ENCODE measurements at places on chromosomes 3 and 15.

DNA sequence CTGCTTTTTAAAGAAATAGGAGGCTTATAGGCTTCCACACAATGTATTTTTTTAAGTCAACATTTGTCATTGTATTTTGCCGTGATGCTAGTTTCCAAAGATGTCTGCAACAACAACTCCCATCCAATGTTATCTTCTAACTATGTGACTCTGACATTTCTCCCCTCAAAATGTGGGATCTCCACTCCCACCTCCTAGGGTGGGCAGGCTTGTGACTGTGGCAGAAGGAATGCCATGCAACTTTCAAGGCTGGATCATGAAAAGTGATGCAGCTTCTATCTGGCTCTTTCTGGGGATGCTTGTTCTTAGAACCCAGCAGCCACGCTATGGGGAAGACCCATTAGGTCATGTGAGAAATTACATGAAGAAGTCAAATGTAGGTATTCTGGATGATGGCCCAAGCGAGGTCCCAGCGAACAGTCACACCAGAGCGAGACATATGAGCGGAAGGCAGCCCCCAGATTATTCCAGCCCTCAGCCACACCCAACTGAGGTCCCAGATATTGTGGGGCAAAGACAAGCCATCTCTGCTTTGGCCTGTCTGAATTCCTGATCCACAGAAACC is 124.3 kb downstream of the BDH1 start:
- no peak for DNase-seq

GRCh38 chr3:192991356-192991755 is 73.7 kb upstream of the MB21D2 start:
- no peak for DNase-seq

DNA sequence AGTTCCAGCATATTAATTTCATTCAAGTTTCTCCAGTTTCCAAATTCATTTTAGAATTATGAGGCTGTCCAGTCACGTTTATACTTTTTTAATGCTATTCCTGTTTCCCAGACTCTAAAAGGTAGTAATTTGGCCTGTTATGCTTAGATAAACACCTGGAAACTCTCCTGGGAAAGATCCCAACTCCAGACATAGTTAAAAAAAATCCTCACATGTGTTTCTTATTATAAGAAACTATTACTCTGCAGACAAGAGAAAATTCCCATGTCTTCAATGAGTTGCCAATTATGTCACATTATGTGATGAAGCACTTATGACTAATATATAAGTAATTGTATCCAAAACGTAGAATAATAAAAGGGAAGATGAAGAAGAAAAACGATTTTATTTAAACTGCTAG is 137.1 kb upstream of the TMC3 start:
- no peak for DNase-seq

DNA sequence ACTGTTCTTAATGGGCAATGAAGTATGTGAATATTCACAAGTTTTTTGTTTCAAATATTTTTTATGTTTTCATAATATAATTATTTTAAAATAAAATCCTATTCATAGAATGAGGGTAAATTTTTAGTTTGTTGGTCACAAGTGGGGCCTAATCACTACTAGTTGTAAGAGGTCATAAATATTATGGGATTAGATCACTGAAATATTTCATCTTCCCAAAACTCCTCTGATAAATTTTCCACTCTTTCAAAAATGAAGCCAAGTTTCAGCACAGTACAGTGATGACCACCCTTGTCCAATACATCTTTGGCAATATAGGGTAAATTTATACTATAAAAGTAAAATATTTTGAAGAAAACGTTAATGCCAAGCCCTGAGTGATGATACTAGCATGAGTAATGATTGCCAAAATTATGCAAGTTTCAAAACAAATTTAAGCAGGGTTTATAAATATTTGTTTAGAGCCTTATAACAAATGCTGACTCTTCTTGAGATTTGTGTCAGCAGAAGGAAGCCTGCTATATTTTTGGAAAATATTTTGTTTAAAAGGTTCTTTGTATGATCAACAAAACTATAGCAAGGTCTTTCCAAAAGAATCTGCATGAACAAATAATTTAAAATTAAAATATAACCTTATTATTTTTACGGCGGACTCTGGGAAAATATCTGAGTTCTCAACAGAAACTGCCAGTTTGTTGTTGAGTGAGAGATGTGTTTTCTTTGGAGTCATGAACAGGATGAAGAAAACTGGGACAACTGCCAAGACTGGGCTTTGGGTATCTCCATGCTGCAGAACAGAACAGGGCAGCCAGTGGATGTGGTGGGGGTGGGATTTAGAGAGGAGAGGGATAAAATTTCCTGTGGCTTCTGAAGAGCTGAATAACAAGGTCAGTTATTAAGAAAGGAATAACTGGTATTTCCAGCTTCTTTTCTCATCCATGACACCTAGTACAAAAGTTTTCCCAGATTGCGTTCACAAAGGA is 17.9 kb upstream of the TM4SF1 start:
- DNase-seq: no peak

DNA sequence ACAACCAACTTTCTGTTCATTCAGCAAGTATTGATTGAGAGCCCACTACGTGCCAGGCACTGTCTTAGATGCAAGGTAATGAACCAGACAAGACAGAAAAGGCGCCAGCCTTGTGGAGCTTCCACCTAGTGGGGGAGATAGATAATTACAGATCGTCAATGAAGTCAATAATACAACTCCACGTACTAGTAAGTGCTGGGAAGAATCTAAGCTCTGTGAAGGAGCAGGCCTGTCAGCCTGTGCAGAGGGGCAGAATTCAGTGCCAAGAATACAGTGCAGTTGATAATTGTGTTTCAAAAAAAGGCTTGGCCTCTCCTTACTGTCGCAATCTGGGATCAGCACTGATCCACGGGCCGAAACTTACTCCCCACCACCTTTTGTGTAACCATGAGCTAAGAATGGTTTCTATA is 186.3 kb downstream of the FEZF2 start:
- no peak for DNase-seq

- DNase-seq: no peak
Observed at GRCh38 chr15:93174836-93175235, 85.8 kb upstream of the RGMA start.

DNA sequence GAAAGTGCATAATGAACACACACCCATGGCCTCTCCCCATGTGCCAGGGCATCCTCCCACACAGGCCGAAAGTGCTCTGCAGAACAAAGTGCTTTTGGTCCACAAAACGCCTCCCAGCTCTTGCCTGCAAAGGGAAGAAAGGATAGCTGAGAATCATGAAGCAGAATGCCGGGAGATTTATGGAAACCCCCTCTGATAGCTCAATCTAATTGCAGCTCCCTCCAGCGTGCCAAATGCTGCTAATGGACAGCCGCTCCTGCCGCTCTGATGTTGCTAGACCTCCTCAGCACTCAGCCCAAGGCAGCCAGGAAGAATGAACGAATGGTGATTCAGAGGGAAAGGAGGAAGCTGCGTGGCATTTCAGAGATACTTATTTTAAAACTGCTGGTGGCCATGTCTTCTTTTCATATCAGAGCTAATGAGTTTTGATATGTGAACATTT is 145.3 kb downstream of the TJP1 start:
- DNase-seq: no peak

GRCh38 chr15:101497484-101498034 is 8.1 kb upstream of the PCSK6 start:
- no peak for DNase-seq

- no peak for DNase-seq
Observed at GRCh38 chr3:175398676-175399075, 539.5 kb downstream of the NAALADL2 start.

GRCh38 chr15:52021128-52021671 is 2.2 kb downstream of the MAPK6 start:
- DNase-seq: no peak

DNA sequence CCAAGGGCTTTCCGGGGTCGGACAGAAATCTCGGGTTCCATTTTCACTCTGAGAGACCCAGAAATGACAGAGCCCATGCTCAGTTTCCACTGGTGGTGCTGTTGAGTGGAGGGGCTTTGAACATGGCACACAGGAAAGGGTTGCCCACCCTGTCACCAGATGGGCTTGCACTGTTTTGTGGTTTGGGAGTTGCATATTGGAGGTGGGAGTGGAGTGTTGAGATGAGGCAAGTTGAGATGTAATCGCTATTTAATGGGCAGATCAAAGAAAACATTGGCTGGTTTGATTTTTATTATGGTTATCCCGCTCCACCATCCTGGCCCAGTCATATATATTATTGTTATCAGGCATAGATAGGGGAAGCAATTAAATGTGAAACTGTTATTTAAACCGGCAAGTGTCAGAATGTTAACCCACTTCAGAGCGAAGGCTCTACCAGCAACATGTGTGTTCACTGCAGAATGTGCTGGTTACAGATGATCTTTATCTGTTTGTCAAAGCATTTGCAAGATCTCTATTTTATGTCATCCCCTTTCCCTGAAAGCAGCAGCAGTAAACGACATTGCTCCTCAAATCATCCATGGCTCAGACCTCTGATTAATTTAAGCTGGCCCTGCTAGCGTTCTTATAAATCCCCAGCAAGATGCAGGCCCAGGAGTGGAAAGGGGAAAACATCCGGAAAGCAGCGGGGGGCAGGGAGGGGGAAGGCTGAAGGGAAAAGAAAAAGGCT is 58.3 kb upstream of the TSEN2 start:
- DNase-seq: no peak

- DNase-seq: no peak
Observed at GRCh38 chr3:82475306-82475705, 713.9 kb upstream of the GBE1 start.

GRCh38 chr3:29242296-29242695 is 38.6 kb upstream of the RBMS3 start:
- DNase-seq: no peak

- DNase-seq: no peak
Observed at GRCh38 chr3:30549600-30549999, 56.8 kb upstream of the TGFBR2 start.

GRCh38 chr3:53773611-53774368 is 72.4 kb downstream of the CHDH start:
- no peak for DNase-seq

GRCh38 chr3:46695962-46696894 is 2.7 kb upstream of the ALS2CL start:
- DNase-seq: no peak

DNA sequence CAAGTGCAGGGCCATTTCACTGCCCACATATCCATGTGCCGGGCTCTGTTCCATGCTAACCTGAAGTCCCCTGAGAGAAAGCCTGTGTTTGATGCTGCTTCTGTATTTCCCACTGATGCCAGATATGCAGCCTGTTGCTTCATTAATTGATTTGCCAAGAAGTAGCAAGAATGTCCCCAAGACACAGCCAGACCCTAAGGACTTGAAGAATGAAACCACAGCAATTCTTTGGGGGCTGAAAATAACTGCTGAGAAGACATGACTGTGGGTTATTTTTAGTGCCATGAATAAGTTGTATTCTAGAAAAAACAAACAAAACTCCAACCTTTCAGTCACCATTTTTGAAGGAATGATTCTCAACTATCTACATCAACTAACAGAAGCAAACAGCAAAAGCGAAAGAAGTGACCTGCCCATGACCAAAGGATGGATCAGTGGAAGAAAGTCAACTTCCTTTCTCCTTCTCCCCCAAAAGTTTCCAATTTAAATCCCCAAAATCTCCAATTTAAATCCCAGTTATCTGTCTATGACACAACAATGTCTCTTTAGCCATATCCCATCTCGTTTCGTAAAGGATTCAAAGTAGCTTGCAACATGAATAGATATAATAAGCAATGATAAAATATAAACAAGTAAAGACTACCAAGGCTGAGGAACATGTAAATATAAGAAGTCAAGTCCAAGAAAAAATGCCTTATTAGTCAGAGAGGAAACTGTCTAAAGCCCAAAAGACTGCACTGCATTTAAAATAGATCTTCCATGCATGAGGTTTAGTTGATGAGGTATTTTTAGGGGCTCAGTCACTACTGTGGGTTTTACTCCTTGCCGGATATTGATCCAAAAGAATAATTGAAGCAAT is 226.8 kb downstream of the DTWD1 start:
- DNase-seq: no peak

GRCh38 chr3:131494706-131495105 is 8.1 kb downstream of the MRPL3 start:
- DNase-seq: no peak

- DNase-seq: no peak
Observed at GRCh38 chr15:41462084-41462795, 31.4 kb upstream of the ITPKA start.

DNA sequence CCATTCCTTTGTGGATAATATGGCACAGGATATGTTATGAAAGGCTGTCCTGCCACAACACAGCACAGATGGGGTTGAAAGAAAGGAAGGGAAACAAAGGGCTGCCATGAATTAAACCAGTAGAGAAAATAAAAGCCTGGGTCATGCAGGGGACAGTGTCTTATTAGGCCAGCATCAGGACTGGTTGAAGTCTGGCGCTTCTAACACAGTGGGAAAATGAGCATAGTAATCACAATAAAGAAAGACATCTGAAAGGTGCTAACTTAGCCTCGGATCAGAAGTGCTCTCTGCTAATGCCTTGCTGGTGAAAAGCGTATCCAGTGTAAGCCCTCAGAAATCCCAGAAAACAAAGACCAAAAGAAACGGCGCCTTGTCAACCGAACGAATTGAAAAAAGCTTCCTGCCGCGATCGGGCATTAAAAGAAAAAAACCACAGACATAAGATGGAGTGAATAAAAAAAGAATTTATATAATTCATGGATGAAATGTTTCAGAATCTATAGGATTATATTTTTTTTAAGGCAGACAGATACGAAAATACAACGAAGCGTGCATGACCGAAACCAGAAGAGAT is 566 bp upstream of the MKRN3 start:
- DNase-seq: no peak

- no peak for DNase-seq
Observed at GRCh38 chr3:127909646-127910045, 5.4 kb upstream of the KBTBD12 start.

DNA sequence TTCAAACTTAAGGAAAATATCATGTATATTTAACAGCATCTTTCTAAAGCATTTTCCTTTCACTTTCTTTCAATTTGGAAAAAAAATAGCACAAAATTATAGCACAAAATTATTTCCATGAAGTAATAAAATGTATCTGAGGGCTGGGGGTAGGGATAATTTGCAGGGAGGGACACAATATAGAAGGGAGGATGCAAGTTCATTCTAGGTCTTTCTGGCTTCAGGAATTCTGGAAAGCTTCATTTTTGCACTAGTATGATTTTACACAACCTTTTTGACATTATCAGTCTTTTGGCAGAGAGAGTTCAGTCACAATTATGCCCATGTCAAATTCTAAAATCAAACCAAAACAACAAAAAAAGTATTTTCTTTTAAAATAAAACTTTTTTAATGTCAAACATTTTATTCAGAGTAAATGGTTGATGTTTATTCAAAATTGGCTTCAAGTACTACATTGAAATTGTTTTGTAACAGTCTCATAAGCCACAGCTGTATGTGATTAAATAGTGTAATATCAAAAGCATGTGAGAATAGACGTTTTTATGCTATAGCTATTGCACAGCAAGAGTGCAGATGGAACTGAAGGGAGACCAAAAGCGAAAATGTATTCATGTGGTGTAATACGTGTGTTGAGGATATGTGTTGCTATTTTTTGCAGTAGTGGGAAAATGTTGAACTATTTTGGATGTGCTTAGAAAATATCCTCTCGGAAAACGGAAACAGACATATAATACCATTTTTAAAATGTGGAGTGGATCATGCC is 5.8 kb downstream of the RBMS3 start:
- DNase-seq: no peak
